HT-29 (cell line): ENCODE measurements at places on chromosomes 13 and 19.

GRCh38 chr13:77781808-77782207 is 84.3 kb downstream of the SLAIN1 start:
- DNase-seq = no peak

GRCh38 chr13:110643324-110643723 is 28.0 kb downstream of the NAXD start:
- DNase-seq = no peak

- no peak for DNase-seq
Measured at GRCh38 chr19:35164418-35164817, 9.9 kb downstream of the FXYD5 start.

DNA sequence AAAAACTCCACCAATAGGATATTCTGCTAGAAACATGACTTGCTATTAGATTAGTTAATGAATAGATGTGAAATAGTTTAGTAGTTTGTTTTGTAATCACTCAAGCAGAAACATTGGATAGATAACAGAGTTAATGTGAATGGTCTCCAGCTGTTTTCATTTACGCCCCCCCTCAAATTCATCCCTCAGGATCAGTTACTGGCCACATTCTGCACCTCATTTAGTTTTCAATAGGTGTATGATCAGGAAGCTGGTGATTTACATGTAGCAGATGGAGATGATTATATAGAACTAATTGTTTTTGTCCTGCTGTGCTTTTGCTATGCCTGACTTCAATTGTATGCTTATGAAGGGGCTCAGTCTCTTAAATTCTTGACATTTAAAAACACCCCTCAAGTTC is 759.0 kb downstream of the SLITRK6 start:
- DNase-seq = no peak

DNA sequence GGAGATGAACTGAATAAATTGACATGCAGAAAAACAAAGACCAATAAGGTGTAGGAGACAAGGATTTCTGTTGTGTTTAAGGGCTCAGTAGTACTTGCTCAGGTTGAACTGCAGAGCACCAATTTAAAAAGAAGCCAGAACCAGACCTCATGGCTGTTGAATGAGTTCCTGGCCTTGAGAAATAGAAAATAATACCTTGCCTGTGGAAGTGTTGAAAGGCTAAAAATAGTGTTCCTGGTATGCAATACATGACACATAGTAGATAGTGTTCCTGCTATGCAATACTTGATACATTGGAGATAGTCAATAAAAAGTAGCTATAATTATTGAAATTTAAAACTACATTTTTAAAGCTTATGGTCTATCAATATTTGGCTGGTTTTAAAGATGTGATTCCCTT is 595.8 kb downstream of the PCDH9 start:
- no peak for DNase-seq

GRCh38 chr13:72990953-72991352 is 67.9 kb upstream of the KLF5 start:
- DNase-seq = no peak

DNA sequence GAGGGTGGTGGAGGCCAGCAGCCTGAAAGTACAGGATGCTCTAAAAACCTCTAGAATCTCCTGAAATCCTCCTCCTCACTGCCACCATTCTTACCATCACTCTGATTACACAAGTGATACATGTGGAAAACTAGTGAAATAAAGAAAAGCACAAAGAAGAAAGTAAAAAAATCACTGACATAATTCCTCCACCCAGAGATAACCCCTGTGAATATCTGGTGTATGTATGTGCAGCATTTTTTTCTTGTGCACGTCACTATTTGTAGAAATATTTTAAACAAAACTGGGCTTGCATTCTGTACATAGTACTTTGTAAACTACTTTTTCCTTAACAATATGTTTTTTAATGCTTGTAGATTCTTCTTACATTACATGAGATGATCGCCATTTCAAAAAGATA is 73.2 kb downstream of the CDADC1 start:
- DNase-seq = no peak

GRCh38 chr13:100881291-100881864 is 206.8 kb upstream of the TMTC4 start:
- no peak for DNase-seq
